Kasumi-1 (cell line): ENCODE measurements at places on chromosomes 4 and X.
A peak's percentile ranks its signal among the peaks of the same experiment; 100 is the strongest.

DNA sequence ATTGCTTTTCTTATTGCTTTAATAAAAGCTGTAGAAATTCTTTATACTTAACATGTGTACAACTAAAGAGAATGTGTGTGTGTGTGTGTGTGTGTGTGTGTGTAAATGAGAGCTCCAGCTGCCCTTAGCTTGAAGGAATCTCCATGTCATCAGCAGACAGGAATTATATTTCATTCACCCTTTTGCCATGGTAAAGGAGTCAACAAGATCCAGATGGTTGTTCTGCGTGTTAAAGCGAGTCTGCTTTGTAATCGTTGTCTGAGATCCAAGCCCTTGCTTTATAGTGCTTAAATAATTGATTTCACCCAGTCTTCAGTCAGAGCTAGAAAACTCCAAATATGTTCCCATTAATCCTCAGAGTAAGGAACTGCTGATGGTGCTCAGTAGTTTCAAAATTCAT is 285.5 kb downstream of the PDGFC start:
- DNase-seq = no peak

GRCh38 chrX:72395237-72395636 is 89.5 kb upstream of the CITED1 start:
- no peak for DNase-seq

GRCh38 chr4:79023799-79024770 is 84.8 kb upstream of the PAQR3 start:
- DNase-seq = no peak

DNA sequence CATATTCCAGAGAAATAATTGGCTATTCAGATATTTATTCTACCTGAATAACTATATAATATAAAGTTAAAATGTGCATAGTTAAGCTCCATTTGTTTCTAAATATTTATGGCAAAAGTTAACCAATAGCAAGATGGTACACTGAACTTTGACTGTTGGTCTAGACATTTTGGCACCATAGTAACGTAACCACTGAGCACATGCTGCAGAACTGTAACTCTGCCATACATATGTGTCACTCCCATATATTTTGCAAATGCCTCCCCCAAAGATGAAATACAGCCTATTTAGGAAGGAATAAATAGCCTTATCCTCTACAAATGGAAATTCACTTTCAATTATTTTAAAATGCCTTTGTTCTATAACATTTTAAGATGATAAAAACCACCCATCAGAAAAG is 424.9 kb downstream of the CENPC start:
- DNase-seq = no peak

DNA sequence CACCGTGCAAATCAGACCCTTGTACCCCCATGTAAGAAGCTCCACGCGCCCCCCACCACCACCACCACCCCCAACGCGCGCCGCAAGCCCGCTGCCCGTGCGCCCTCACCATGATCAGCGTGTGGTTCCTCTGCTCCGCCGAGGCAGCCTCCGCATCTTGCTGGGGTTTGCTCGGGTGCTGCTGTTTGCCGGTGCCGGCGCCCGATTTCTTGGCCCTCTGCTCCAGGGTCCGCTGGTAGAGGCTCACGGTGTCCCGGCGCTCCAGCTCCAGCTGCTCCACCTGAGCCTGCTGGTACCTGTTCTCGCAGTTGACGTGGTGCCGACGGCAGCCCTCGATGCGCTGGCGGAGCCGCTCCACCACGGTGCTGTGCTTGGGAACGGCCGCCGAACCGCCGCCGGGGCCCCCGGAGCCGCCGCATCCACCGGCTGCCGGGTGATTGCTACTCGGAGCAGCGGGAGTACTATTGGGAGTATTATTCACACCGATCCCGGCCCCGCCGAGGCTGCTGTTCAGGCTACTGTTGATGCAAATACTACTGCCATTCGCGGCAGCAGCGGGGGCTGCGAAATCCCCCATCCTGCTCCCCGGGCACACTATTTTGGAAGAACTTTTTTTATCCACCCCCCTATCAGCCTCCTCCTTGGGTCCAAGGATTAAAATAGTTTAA is 1.1 kb downstream of the MAML3 start:
- no peak for DNase-seq

GRCh38 chr4:77805840-77806239 is 13.3 kb downstream of the CNOT6L start:
- DNase-seq = no peak

- peak; percentile 63 for DNase-seq
Observed at GRCh38 chr4:2243681-2244380, 1.9 kb upstream of the HAUS3 start.

DNA sequence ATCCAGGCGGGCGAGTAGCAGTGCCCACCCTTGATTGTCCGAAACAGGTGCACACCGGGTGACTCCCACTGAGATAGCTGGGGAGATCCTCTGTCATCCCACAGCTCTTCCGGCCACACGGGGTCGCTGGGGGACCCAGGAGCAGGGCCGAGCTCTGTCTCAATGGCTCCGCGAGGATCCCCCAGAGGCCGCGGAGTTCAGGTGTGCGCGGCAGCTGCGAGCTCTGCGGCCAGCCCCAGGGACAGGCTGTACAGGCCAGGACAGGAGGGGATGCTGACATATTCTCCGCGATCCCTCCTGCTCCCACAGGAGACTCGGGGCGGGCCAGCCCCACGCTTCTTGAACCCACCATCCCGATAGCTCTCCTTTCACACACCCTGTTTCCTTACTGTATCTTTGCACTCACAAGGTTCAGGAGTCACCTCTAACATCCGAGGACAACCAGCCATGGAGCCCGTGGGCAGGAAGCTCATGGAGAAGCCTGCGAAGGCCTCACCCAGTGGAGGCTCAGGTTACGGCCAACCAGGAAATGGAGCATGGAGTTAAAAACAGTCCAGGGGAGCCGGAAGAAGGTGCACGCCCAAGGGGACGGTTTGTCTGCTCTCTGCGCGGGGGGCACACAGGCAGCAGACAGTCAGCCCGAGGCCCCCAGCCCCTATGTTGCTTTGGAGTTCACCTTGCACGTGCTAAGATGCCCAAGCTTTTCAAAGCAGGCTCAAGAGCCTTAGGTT is 77.9 kb upstream of the AMELX start:
- DNase-seq = no peak

DNA sequence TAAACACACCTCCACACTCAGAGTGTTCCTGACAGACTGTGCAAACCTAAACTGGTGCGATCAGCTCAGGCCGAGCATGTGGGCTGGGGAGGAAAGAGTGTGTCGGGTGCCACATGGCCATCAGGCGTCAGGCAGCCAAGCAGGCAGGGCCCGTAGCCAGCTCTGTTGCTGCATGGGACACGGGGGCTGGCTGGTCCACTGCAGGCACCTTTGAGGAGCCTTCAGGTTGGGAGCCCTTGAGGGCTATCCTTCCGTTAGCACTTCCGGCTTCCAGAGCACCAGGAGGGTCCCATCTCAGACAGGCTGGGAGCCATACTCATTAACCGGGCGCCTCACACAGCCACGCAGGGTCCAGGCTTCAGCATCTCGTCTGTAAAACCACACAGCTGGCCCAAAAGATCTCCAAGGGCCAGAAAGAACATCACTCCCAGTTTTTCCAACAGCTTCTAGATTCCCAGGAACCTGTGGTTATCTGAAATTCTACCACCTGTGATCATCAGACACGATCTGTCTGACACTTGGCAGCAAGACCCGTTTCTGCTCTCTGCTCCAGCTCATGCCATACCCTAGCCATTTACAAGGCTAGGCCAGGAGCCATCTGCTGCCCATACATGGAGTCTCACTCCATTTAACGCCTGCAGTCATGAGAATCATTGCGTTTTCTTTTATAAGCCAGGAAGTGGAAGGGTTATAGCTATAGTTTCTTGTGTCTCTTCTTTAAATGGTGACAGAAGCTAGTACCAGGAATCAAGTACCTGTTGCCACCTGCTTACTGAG is 87.5 kb downstream of the NSUN7 start:
- no peak for DNase-seq

GRCh38 chrX:20230406-20230805 is 36.3 kb downstream of the RPS6KA3 start:
- no peak for DNase-seq

GRCh38 chr4:174012135-174012885 is 271.2 kb downstream of the FBXO8 start:
- no peak for DNase-seq

GRCh38 chr4:8168832-8169598 is 10.4 kb upstream of the ABLIM2 start:
- DNase-seq = no peak

DNA sequence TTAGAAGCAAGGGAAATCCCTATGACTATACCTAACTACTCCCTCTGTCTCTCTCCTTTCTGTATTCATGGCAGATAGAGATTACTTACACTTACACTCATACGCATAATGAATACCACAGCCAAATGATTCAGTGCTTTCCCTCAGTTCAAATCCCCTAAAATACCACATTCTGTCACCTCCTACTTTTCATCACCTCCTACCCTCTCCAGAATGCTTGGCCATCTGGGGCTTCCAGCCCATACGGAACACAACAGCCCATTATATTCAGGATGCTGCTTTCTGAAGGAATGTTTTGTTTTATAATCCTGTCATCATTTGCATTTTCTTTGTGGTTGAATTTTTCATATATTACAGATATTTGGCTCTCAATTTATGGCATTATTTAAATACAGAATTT is 361.6 kb downstream of the GRIA2 start:
- no peak for DNase-seq

DNA sequence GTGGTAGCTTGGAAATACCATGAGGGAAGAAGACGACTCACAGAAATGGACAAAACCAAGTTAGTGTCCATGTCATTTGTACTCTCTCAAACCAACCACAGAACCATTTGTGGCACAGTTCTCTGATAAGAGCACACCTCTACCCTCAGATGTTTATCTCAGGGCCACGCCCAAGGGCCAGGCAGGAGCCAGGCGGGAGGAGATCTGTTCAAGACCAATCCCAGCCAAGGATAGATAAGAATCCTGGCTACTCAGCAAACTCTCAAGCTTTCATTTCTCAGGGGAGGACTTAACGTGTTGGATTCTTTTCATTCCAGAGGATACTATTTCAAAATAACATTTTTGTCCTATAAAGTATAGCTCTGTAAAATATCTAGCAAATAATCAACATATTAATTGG is 95.0 kb downstream of the NYX start:
- DNase-seq = no peak

GRCh38 chr4:24639714-24640113 is 55.4 kb upstream of the DHX15 start:
- no peak for DNase-seq

DNA sequence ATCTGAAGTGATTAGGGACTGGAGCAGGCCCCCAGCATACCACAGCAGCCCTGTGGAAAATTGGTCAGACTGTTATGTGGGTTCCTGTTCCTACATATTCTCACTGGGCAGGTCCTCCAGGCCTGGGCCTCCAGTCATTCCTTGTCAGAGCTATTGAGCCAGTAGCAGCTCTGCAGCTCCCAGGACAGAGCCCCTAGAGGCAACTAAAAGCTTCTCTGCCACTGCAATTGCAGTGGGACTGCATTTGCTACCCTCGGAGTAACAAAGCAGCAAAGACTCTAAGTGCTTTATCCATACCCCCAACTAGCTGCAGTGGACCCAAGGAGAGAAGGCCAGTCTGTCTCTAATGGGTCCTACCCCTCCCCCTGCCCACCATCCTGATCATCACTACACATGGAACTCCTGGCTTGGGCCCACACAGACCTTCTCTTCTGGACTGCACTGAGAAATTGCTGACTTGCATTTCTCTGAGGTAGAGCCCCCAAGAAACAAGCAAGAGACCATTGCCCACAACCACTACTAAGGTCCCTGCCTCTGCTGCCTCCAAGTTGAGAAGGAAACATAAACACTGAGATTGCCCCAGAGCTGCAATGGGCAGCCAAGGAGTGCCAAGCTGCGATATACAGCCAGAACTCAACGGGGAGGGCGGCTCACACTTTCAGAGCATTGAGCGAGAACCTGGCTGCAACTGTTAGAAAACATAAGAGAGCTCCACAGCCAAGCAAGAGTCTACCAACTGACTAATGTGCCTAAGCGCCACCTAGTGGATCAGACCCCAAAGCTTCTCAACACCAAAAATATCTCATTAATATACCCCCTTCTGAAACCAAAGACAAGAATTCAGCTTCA is 738.7 kb upstream of the NDST4 start:
- peak; percentile 78 for DNase-seq

- DNase-seq = no peak
Observed at GRCh38 chrX:48684134-48684533, 535 bp downstream of the WAS start.

- DNase-seq = no peak
Observed at GRCh38 chrX:2430265-2430825, 70.4 kb downstream of the DHRSX start.

DNA sequence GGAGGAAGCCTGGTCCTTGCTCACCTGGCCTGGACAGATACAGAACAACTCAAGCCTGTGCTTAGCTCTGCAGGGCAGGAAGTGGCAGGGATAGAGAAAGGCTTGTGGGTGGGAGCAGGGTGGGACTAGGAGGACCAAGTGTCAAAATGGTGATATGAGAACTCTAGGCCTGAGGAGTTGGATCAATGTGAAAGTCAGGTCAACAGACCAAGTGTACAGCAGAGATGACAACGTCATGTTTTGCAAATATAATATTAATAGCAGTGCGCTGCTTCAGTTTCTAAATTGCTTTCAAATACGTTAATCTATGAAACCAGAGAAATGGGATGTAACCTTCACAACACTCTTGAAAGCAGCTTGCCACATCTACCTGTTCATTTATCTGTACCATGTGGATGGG is 114.2 kb upstream of the MAP3K15 start:
- no peak for DNase-seq

GRCh38 chrX:9286234-9286633 is 178.6 kb upstream of the TBL1X start:
- DNase-seq = no peak

DNA sequence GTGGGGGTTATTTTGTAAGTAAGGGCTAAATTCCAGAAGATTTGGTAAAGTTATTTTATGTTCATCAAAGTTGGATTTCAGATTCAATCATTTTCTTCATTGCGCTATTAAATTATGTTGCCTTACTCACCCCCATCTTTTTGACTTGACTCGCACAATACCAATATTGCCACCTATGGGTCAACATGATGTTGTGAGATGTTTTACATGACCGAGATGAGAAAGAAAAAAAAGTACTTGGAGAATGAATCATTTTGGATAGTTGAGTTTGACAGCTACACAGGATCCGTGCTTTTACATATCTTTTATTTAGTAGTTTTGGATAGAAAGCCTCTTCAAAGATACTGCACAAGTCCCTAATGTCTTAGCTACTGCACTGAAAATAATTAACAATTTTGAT is 224.2 kb upstream of the EMCN start:
- DNase-seq = peak; percentile 36

DNA sequence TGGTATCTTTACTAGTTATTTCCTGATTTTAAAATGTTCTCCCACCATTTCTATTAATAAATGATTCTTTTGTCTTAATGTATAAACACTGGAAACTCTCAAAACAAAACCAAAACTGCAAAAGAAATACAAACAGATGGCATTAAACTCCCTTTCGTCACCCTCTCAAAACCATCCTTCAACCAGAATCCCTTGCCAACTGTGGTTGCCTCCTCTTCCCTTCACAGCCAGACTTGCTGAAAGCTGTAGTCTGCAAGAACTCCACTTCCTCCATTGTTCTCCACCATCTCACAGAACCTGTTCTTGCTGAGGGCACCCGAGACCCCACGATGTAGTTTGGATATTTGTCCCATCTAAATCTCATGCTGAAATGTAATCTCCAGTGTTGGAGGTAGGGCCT is 96.5 kb downstream of the WWC2 start:
- DNase-seq = peak; percentile 13

- DNase-seq = no peak
Observed at GRCh38 chrX:17053502-17053901, 107.0 kb downstream of the REPS2 start.

- peak; percentile 85 for DNase-seq
Observed at GRCh38 chrX:66012094-66012534, 27.8 kb downstream of the VSIG4 start.
